Activated naive CD8-positive, alpha-beta T cell treated with anti-CD3 and anti-CD28 coated beads for 36 hours (primary cell): ENCODE measurements at places on chromosomes 3 and 15. TPM values are rescaled to one million over a fixed set of nuclear protein-coding genes. Genes with fewer than 3 reads are reported as not detected.

Gene MORF4L1
- total RNA-seq, result 293 TPM

Gene MEIS2
- not detected for total RNA-seq

Gene HCLS1
- 193 TPM for total RNA-seq

DNA sequence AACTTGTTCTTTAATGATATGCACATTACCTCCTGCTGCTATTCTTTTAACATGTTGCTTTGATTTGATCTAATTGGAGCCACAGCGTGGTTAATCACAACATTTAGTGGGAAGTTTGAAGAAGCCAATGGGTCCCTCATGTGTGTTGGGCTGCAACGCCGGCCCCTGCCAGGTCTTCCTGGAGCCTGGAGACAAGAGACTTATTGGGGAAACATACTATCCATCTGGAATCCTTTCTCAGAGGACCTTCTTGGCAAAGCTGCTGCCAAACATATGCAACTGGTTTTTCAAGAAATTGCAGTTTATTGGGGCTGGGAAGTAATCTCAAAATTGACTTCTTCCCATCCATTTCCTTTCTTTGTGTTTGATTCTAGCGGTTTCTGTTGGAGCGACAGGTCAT lies 396.3 kb upstream of the PROK2 start:
- DNase-seq, result no peak

GRCh38 chr3:73789825-73790444 lies 165.2 kb upstream of the PDZRN3 start:
- DNase-seq, result no peak

DNA sequence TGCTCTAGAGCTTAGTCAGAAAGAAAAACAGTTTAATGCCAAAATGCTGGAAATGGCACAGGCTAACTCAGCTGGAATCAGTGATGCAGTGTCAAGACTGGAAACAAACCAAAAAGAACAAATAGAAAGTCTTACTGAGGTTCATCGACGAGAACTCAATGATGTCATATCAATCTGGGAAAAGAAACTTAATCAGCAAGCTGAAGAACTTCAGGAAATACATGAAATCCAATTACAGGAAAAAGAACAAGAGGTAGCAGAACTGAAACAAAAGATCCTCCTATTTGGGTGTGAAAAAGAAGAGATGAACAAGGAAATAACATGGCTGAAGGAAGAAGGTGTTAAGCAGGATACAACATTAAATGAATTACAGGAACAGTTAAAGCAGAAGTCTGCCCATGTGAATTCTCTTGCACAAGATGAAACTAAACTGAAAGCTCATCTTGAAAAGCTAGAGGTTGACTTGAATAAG lies 150.5 kb upstream of the LRRFIP2 start:
- no peak for DNase-seq

GRCh38 chr3:20380295-20380694 lies 194.3 kb upstream of the SGO1 start:
- no peak for DNase-seq

Gene SLC28A2
- total RNA-seq, result not detected

Gene TP63
- not detected for total RNA-seq

- no peak for DNase-seq
These were observed 28.4 kb upstream of the SHC4 start for GRCh38 chr15:48992096-48992495.

DNA sequence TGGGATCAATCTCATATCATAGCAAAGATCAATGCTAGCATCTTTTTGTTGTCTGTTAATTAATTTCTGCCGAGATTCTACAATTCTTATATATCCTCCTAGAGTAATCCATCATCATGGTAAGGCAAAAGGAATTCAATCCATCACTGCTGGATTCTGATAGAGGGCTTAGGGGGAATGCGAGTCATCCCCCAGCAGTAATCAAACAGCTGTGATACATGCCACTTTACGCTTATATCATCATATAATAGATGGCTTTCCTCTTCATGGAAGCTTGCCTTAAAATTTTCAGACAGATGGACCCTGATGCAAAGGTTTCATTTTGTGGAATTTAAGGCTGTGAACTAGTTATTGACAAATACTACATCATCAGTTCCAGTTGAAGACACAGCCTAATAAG lies 645.9 kb downstream of the CADM2 start:
- no peak for DNase-seq

DNA sequence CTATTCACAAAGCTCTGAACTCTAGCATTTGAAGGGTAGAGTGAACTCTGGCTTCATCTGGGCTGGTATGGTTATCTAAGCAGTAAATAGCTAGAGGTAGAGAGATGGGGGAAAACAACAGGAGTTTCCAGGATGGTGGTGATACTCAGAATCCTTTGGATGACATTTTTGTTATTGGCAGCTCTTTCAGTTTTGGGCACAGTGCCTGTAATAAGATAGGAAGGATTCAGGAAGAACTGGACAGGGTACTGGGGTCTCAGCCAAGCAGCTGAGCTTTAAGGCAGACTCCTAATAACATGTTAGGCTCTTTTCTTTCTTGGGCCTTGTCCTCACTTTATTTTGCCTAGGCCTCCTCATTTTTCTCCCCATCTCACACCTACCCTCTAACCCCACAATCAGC lies 338.5 kb downstream of the CADM2 start:
- no peak for DNase-seq

GRCh38 chr15:43702701-43703424 lies 9.2 kb downstream of the CKMT1A start:
- no peak for DNase-seq

DNA sequence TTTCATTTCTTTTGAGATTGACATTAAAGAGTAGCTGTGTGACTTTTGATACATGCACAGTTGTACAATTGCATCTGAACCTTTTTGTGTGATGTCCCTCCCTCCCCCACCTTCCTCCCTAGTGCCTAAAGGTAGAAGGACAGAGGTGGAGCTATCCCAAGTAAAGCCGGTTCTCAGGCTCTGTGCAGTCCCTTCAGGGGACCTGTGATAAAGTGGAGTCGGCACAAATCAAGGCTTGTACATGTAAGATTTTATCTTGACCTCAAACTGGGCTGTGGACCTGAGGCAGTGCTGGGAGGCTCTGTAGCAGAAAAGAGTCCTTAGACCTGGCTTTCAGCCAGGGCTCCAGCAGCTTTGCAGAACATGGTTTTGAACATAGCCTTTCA lies 55.5 kb upstream of the CMTM7 start:
- DNase-seq, result no peak

DNA sequence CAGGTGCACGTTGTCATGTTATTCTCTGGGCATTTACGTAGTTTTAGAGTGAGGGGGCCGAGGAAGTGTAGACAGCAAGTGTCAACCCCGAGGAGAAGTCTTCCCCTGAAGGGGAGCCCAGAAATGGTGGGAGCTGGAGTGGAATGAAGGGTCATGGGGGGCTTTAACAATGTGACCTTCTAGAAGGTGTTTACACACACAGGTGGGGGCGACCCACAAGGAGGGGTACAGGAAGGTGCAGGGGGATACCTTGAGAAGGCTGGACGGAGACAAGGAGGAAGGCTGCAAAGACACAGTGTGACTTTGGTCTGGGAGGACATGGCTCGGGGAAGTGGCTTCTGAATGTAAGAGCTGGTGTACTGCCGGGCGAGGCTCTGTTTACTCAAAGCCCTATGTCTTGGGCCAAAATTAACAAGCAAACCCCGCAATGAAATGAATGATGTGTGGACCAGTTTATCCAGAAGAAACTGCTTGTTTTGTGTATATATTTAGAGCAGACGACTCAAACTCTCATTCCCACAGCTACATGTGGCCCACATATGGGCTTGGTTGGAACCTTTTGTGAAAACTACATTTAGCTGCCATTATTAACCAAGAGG lies 18.7 kb downstream of the TRPM1 start:
- DNase-seq, result no peak

DNA sequence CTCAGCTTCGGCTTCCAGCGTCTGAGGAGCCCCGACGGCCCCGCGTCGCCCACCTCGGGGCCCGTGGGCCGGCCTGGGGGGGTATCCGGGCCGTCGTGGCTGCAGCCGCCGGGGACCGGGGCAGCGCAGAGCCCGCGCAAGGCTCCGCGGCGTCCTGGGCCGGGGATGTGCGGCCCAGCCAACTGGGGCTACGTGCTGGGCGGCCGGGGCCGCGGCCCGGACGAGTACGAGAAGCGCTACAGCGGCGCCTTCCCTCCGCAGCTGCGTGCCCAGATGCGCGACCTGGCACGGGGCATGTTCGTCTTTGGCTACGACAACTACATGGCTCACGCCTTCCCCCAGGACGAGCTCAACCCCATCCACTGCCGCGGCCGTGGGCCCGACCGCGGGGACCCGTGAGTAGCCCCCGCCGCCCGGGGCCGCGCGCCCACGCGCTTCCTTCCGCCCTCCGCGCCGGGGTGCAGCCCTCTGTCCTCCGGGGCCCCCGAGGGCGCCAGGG lies 462 bp downstream of the EDEM1 start:
- peak; percentile 70 for DNase-seq

GRCh38 chr15:67955252-67955651 lies 98.9 kb upstream of the PIAS1 start:
- no peak for DNase-seq

Gene NANOGP8
- not detected for total RNA-seq

Gene POMGNT2
- 12.1 TPM for total RNA-seq

Gene SLC7A14
- not detected for total RNA-seq

- DNase-seq, result no peak
These were observed 41.1 kb downstream of the SLCO3A1 start for GRCh38 chr15:91894606-91895005.

DNA sequence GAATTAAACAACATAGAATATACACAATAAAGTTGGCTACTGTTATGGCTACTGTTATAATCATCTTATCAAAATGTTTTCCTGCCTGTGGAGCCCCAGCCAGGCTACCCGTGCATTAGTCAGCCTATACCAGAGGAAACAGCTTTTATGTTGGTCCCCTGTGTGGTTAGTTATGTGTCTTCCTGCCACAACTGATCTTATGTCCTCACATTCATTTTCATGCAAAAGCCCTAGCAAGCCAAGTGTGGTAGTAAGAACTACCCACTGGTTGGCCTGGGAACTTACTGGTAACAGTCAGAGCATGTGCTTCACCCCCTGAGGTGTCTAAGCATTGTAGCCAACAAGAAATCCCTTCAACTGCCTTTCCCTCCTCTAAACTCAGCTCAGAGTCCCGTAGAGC lies 21.8 kb downstream of the MGLL start:
- peak; percentile 3 for DNase-seq

GRCh38 chr3:190345027-190345821 lies 23.0 kb upstream of the CLDN1 start:
- DNase-seq, result no peak

- DNase-seq, result no peak
These were observed 561 bp downstream of the RPAP1 start for GRCh38 chr15:41543521-41543870.

Gene MKRN2OS
- total RNA-seq, result not detected

- DNase-seq, result no peak
These were observed 62.5 kb downstream of the ARHGAP31 start for GRCh38 chr3:119356646-119357045.

GRCh38 chr15:91125162-91125561 lies 25.1 kb downstream of the SV2B start:
- no peak for DNase-seq

DNA sequence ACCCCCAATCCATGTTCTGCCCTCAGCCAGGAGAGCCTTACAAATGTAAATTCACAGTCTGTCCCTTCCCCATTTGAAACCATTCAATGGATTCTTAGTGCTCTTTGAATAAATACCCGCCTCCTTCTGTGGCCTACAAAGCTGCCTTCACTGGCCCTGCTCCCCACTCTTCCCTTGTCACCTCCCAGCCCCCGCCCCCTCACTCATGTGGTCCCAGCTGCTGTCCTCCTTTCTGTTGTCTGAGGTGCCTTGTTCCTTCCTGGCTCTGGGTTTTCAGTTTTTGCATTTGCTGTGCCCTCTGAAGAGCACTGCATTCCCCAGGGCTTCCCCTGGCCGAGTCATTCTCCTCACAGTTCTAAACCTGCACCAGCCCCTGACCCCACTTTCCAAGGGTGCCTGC lies 3.2 kb downstream of the EFCAB12 start:
- DNase-seq, result no peak

Gene ETV5
- total RNA-seq, result 1.0 TPM

DNA sequence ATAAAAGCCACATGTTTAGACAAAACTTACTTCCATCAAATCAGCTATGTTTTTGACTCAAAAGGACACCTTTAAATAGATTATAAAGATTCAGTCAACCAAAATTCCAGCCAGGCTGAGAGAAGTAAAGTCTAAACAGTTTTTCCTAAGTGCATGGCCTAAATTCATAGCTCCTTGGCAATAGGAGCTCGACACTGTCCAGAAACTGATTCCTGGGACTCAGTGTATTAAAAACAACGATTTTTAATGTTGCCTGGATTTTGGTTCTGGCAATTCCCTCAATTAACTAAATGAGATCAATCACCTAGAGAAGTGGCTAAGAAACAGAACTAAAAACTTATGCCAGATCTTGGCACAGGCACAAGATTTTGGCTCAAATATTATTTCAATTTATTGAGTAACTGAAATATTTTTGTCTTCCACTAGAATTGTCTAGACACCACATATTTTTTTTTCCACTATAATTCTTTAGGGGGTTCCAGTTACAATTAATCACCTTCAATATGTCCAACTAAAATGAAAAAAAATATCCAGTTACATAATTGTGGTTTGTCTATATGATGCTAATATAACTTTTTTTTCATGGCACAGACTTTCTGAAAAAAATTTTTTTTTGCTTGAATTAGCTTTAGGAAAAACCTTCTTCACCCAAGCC lies 135.9 kb downstream of the TFDP2 start:
- DNase-seq, result no peak

GRCh38 chr3:65996589-65996988 lies 42.1 kb downstream of the MAGI1 start:
- no peak for DNase-seq

GRCh38 chr3:85007195-85008094 lies 48.7 kb downstream of the CADM2 start:
- DNase-seq, result no peak

GRCh38 chr3:66066963-66067617 lies 28.4 kb upstream of the MAGI1 start:
- no peak for DNase-seq
